A549 treated with Mapracorat at 1 μM for 4 hours (cell line): ENCODE measurements at places on chromosomes 7 and 10. TPM values are rescaled to one million over a fixed set of nuclear protein-coding genes. Genes with fewer than 3 reads are reported as not detected.

Gene AGAP3
- total RNA-seq, result 44.1 to 66.6 TPM (median 65.4 TPM) in 5 replicates

Gene GDF10
- 0.06 to 0.07 TPM in 2 of 5 replicates, not detected in the others for total RNA-seq

Gene SYT15B
- 2.1 to 4.1 TPM (median 3.2 TPM) in 5 replicates for total RNA-seq

Gene CRPPA
- total RNA-seq, result 0.45 to 0.67 TPM (median 0.60 TPM) in 5 replicates

Gene ANKRD22
- total RNA-seq, result 0.22 to 0.35 TPM (median 0.30 TPM) in 5 replicates

Gene BRI3
- total RNA-seq, result 112 to 170 TPM (median 165 TPM) in 5 replicates

Gene CNNM1
- total RNA-seq, result 20.7 to 28.4 TPM (median 25.0 TPM) in 5 replicates

Gene UNC5B
- 1.5 to 2.4 TPM (median 1.8 TPM) in 5 replicates for total RNA-seq

Gene C10orf71
- total RNA-seq, result not detected in 5 replicates

Gene PHKG1
- 0.19 to 0.58 TPM (median 0.26 TPM) in 5 replicates for total RNA-seq

Gene GPR146
- 1.7 to 2.3 TPM (median 1.9 TPM) in 5 replicates for total RNA-seq

Gene PRR15
- total RNA-seq, result 3.7 to 4.1 TPM (median 3.8 TPM) in 5 replicates

Gene PRKAR2B
- total RNA-seq, result 2.6 to 3.2 TPM (median 3.0 TPM) in 5 replicates

Gene TIMM23B
- 15.3 to 22.7 TPM (median 18.9 TPM) in 5 replicates for total RNA-seq

Gene CUZD1
- 1.3 to 1.6 TPM (median 1.3 TPM) in 5 replicates for total RNA-seq

Gene AFAP1L2
- total RNA-seq, result 19.2 to 25.5 TPM (median 21.7 TPM) in 5 replicates
